ENCODE measurements at places on chromosomes 13 and 19.
A peak's percentile ranks its signal among the peaks of the same experiment; 100 is the strongest.

DNA sequence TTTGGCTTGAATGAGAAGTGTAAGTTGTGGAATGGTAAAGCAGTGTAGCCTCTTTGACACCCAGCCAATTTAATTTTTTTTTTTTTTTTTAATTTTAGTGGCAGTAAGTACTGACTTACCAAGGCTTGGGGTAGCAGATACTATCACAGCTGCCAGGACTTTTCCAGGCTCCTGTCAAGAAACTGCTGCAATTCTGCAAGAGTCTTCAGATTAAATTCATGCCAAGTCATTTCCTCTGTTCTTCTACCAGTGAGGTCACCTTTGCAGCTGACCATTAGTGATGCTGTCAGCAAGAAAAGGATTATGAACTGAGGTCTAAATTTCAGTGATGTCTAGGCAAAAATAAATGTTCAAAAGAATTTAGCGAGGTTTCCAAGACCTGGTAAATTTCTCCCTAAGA is 91.2 kb downstream of the GGACT start:
- no peak for DNase-seq

GRCh38 chr13:54424344-54424743 is 1395.7 kb downstream of the OLFM4 start:
- DNase-seq, result no peak

- DNase-seq, result no peak
Measured at GRCh38 chr13:110503037-110503901, 58.3 kb downstream of the RAB20 start.

DNA sequence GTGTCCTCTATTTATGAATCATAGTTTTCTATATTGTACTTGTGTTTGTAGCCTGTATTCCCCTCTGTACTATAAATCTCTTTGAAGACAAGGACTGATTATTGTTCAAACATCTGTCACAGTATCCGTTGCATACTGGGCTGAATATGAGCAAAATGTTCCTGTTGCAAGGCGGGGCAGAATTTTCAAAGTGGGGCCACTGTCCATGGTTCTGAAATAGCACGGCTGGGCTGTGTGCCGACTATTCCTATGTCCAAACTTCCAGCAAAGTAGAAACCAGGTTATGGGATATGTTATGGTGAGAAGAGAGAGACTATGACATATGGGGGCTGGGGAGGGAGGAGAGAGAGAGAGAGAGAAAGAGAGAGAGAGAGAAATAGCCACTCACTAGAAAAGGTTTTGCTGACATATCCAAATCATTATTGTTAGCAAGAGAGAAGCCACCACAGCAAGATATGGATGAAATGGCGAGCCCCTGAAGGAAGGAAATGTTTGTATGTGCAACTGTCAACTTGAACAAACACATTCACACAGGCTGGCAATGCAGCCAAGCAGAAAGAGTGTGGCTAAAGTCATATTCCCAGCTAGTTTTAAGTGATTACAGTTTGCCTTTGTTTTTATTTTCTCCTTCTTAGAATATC is 107.0 kb upstream of the GPR12 start:
- DNase-seq, result no peak

DNA sequence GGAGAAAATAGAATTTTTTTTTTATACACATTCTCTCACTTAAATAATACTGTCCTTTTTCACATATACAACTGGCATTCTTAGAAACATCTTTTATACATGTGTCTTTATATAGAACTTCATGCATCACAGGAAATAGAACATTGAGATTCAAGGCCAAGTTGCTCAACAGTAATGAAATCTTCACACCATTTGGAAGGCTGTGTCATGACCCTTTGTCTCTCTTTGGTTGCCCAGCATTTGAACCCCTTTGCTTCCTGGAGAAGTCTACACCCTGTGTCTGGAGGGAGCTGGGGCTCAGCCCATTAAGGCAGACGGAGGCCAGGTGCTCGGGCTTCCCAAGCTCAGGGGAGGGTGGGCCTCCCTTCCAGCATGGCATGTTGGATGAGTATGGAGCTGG is 41.1 kb downstream of the B3GLCT start:
- DNase-seq, result no peak

GRCh38 chr19:48746738-48747575 is at the start of gene IZUMO1:
Gene IZUMO1, minus strand, starts transcription at chr19:48746909. Its CDS starts 1,050 bp downstream, at chr19:48745859.
- peak; percentile 41 for DNase-seq

DNA sequence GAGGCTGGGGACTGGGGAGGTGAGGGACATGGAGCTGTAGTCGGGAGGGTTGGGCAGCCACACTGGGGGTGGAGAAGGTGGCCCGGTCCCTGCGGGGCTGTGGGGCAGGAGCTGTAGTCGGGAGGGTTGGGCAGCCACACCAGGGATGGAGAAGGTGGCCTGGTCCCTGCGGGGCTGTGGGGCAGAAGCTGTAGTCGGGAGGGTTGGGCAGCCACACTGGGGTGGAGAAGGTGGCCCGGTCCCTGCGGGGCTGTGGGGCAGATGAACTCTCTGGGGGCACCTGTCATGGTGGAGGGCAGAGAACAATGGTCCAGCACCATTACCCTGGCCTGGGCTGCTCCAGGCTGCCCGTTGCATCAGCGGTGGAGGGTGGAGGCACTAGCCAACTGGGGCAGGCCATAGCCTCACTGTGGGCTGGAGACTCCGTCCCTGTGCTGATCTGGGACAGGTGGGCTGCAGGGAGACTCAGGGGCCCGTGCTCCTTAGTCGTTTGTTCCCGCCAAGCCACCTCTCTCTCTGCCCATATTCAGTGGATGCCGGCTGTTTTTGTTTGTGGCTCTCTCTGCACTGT is 51.4 kb downstream of the ATP11A start:
- no peak for DNase-seq

DNA sequence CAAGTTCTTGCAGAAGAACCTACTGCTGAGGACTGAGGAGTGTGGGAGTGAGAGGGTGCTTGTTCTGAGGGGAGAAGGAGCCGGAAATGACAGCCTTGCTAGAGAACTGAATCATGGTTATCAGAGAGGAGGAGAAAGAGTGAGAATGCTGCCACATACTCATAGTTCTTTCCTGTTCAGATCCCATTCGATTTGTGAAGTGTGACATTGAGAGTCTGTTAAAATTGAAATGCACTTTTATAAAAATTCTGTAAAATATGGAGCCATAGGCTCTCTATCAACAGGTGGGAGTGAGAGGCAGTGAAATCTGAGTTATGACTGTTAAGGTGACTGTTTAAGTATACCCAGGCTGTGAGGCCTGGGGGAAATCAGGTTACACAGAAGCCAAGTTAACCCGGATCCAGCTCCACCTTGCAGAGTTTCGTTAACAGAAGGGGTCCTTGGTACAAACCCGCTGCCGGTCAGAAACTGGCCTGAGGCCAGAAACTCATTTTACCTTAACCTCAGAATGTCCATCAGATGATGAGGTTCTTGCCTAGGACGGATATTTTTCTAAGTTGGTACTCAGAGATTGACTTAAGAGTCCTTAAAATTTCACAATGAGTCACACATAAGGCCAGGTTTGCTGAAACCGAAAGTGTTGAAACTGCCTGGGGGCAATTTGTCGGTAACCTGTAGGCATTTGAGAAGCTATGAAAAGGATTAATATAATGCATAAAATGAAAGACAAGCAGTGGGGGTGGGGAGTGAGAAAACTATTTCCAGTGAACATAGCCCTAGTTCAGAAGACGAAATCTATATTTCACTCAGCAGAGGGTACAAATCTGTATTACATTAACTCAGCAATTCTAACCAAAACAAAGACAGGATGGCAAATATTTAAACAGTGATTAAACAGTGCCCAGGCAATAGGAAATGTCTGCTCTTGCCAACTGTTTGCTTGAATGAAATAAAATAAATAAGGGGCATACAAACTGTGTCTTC is 350.5 kb downstream of the KCNRG start:
- peak; percentile 15 for DNase-seq

DNA sequence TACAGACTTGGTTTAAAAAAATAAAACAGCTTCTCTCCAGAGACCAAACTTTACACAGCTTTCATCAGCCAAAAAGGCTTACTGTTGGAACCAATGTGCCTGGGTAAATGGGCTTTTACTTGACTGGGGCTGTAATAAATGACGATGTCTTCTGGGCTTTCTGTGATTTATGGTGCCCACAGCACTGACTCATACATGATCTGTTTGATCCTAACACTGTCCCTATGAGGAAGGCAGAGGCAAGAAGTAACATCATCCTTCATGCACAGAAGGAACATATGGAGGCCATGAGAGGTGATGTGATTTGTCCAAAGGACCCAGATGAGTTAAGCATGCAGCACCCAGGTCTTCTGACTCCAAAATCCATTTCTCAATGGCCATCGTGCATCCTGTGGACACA is 77.4 kb downstream of the DOCK9 start:
- DNase-seq, result no peak

DNA sequence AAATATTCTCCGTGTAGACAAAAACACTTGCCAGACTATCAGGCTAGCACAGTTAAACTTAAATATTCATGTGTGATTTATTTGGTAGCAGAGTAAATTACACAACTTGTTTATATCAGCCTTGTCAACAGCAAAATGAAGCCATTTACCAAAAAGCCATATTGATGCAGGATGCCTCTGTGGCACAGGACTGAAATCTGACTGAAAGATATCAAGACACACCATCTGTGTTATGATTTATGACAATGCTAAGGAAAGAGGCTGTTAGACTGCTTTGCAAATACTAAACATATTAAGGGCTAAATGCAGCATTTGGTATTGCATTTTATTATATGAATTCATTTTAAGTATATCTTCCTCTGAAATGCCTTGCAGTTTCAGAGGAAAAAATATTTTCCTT is 44.8 kb upstream of the FNDC3A start:
- no peak for DNase-seq

GRCh38 chr13:99486996-99487395 is 14.3 kb upstream of the TM9SF2 start:
- DNase-seq, result no peak

DNA sequence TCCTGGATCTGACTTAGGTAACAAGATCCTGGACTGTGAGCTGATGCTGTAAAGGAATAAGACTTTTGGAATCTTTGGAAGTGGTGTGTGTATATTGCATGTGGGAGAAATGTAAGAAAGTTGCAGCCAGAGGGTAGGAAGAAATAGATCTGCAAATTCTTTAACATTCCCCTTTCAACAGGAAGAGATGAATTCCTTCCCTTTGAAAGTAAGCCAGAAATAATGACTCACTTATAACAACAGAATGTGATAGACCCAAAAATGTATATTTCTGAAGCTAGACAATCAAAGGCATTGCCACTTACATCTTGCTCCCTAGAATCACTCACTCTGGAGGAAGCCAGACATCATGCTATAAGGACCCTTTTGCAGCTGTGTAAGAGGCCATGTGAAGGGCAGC is 9.8 kb upstream of the SIAH3 start:
- DNase-seq, result no peak

GRCh38 chr13:93882086-93882651 is 597.3 kb downstream of the DCT start:
- DNase-seq, result no peak

- no peak for DNase-seq
Measured at GRCh38 chr13:68174893-68175292, 944.8 kb upstream of the PCDH9 start.

DNA sequence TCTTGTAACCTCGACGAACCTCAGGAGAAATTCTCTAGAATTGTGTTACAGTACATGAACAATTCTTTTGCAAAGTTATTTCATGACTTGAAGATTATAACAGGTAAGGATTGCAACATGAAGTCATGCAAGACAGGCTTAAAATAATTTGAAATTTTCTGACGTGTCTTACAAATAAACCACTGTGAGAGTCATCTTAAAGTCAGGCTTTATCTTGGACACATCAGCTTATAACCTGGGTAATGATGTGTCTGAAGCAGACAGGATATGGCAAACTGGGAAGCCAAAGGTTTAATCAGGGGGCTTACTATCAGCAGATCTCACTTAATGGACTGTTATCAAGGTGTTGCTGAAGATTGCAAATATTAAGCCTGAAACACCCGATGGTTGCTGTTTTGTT is 407.8 kb downstream of the KLF5 start:
- DNase-seq, result no peak

DNA sequence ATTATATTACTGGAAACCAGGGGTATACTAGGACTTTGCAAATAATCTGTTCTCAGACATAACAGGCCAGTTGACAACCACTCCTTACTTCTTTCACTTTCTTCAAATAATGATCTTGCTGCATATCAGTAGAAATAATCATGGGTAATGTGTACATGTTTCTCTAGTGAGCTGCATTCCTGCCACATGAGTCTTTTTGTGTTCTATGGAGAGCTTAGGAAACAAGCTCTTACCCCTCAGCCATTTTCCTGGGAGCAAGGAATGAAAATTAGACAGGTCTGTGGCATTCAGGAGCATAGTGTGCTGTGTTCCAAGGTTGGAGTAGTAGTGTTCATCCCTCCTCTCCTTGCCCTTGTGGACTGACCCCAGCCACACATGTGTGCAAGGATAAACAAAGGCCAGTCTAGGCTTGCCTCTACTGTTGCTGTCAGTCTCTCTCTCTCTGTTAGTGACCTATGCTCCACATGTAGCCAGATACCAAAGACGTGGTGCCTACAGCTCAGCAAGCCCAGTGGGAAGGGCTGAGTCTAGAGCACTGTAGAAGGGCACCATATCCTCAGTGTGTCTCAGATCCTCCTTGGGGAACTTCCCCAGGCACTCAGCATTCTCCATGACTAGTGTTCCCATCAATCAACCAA is 11.5 kb upstream of the OXGR1 start:
- no peak for DNase-seq

GRCh38 chr13:98544104-98544710 is 32.7 kb downstream of the STK24 start:
- DNase-seq, result no peak

- DNase-seq, result peak; percentile 26
Measured at GRCh38 chr19:30669329-30670010, 297.3 kb downstream of the ZNF536 start.

- no peak for DNase-seq
Measured at GRCh38 chr13:49877629-49878218, 58.4 kb downstream of the SPRYD7 start.

DNA sequence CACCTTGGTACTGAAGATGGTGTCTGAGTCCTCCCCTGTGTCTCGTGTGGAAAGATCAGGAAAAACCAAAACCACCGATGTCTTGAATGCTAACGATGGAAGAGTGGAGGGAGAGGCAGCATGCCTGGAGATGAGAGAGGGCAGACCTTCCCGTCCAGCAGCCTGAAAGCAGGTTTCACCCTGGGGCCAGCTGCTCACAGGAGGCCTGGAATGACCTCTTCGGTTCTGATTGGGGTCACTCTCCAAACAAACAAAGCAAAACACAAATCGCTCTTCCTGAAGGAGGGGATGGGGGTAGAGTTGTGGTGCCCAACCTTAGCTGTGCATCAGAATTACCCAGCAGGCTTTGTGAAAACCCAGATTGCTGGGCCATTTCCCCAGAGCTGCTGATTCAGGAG is 142.3 kb upstream of the SOX1 start:
- no peak for DNase-seq

GRCh38 chr19:44723952-44724319 is 24.6 kb upstream of the BCL3 start:
- DNase-seq, result peak; percentile 66
